ENCODE measurements at places on chromosomes 6 and 20. TPM values are rescaled to one million over a fixed set of nuclear protein-coding genes. Genes with fewer than 3 reads are reported as not detected.

GRCh38 chr6:28401172-28401571 lies 1.6 kb upstream of the ZSCAN12 start:
- DNase-seq, result no peak

- DNase-seq, result no peak
These were observed 246.6 kb downstream of the TBXT start for GRCh38 chr6:165920896-165921671.

GRCh38 chr20:46009816-46010215 lies 1.1 kb downstream of the MMP9 start:
- no peak for DNase-seq

DNA sequence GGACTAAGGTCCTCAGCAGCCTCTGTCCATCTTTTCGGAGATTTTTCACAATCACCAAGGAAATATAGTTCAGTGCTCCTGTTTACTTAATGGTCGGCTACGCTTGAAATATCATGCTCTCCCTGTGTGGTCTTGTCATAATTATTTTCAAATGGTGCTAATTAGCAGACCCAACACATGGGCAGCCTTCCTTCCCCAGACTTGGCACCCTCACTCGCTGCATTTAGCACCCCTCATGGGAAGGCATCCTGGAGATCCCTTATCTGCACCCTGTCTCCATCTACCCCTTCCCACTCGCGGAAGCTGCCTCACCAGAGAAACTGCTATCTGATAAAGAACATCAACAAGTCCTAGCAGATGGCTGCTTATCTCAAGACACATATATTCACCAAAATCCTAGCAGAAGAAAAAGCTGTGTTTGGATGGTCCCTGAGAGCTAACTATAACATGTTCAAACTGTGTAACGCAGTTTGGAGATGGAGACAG lies 131.0 kb upstream of the ESR1 start:
- no peak for DNase-seq

GRCh38 chr6:3163248-3163594 lies 5.9 kb upstream of the TUBB2A start:
- DNase-seq, result peak; percentile 45

DNA sequence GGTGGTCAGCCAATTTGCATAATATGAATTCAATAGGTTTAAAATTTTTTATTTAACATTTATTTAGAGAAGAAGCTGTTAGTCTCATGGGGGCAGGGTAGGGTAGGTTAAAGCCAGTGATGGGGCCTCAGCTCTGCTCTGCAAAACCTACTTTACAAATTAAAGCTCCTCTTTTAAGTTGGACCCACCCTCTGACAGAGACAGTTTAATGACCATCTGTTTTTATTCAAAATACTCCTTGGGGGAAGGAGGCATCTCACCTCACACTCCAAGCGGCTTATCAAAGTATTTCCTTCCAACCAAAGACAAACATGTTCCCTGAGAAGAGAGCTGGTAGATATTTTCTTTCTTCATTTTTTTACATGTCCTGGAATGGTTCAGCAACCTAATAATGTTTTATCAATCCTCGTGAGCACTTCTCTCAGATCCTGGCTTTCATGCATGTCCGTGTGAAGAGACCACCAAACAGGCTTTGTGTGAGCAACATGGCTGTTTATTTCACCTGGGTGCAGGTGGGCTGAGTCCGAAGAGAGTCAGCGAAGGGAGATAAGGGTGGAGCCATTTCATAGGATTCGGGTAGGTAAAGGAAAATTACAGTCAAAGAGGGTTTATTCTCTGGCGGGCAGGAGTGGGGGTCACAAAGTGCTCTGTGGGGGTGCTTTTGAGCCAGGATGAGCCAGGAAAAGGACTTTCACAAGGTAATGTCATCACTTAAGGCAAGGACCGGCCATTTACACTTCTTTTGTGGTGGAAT lies 184.7 kb downstream of the GJA1 start:
- no peak for DNase-seq

DNA sequence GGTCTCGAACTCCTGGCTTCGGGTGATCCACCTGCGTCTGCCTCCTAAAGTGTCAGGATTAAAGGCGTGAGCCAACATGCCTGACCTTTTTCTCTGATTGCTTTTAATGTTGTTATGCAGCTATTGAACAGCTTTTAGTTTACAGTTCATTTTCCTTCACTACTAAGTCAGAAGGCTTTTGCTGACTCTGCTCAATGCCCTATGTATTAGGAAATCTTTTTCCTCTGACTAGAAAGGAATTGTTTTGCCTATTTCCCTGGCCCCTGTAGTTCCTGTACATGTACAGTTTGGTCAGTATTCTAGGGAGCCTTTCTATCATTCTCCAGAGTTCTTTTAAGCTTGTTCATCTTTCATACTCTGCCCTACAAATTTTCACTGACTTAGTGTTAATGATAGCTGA lies 280.2 kb downstream of the CDKAL1 start:
- DNase-seq, result no peak

DNA sequence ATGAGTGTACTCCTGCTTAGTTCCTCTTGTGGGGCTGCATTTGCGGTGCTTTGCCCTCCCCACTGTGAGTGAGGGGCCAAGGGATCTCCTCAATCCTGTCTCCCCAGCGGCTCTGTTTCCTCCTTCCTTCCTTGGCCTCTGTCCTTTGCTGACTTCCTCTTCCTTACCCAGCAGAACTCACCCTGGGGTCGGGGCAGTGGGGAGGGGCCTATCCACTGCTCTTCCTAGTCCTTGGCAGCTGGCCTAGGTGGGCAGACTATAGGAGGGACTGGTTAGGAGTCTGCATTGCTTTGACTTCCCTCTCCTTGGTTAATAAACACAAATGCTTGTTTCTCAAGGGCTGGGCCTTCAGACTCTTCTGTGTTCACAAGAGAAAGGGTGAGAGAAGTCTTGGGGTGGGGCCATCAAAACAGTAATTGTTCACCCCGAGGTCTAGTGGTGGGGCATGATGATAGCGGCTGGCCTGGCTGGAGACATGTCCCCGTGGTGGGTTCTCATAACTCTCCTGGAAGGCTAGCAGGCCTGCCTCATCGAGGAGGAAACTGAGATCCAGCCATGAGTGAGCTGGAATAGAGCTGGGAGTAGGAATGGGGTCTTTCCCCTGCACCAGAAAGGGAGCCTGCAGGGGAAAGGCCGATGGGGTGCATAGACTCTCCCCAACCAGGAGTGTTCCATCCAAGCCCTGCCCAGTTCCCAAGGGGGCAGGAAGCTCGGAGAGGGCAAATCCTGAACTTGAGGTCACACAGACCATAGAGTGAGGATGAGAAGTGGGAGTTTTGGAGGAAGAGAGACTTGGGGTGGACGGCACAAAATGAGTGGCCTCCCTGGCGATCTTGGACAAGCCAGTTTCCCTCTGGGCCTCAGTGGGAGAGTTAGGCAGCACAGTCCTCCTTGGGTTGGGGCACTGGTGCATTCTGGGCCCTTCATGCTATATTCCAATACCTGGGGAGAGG lies 12.7 kb downstream of the FAM110A start:
- DNase-seq, result no peak

DNA sequence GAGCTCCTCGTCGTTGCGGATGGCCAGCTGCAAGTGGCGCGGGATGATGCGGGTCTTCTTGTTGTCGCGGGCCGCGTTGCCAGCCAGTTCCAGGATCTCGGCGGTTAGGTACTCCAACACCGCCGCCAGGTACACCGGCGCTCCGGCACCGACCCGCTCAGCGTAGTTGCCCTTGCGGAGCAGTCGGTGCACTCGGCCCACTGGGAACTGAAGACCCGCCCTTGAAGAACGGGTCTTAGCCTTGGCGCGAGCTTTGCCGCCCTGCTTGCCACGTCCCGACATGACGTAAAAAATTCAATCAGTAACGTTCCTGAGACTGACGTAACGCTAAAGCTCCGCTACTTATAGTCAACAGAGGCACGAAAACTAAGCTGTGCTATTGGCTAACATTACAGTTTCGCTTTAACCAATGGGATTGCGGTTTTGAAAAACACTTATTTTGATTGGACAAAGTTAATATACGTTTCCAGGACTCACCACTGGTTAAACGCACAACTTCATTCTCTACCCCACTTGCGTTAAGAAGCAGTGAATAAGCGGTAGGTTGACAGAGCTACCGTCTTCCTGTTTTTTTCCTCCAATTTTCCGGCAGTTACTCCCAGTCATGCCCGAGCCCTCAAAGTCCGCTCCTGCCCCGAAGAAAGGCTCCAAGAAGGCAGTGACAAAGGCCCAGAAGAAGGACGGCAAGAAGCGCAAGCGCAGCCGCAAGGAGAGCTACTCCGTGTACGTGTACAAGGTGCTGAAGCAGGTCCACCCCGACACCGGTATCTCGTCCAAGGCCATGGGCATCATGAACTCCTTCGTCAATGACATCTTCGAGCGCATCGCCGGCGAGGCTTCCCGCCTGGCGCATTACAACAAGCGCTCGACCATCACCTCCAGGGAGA lies 73.9 kb downstream of the OR2B2 start:
- DNase-seq, result peak; percentile 82

DNA sequence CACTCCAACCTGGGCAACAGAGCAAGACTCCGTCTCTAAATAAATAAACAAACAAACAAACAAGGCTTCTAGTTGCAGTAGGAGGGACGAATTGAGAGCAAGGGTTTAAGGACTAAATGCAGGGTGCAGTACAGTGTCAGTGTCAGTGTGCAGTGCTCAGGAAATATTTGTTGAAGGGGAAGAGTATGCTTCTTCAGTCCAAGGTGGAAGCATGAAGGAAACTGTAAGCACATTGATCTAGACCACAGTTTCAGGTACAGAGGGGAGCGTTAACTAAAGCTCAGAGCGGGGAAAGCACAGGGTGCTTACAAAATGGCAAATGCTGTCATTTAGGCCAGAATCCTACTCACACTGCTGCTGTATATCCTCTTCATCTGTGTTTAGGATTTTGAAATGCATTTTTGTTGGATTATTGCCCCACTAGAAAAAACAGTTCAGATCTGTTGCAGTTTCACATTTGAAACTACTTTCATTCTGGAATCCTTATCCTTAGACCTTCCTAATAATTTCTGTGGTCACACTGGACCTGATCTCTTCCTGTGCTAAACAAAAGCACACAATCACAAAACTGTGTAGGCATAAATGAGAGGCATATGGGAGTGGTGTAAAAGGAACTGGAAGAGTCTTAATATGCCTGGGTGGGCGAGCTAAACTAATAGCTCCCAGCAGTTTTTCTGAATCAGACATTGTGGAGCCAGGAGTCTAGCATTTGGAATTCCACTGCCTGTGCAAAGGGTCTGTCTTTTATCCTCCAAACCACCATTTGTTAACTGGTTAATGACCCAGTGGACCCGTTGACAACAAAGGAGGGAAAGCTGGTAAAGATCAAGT lies 41.4 kb downstream of the CBFA2T2 start:
- no peak for DNase-seq

GRCh38 chr20:5745416-5746030 lies 4.7 kb upstream of the SHLD1 start:
- DNase-seq, result no peak

- no peak for DNase-seq
These were observed 27.1 kb downstream of the CHMP4B start for GRCh38 chr20:33838035-33838864.

DNA sequence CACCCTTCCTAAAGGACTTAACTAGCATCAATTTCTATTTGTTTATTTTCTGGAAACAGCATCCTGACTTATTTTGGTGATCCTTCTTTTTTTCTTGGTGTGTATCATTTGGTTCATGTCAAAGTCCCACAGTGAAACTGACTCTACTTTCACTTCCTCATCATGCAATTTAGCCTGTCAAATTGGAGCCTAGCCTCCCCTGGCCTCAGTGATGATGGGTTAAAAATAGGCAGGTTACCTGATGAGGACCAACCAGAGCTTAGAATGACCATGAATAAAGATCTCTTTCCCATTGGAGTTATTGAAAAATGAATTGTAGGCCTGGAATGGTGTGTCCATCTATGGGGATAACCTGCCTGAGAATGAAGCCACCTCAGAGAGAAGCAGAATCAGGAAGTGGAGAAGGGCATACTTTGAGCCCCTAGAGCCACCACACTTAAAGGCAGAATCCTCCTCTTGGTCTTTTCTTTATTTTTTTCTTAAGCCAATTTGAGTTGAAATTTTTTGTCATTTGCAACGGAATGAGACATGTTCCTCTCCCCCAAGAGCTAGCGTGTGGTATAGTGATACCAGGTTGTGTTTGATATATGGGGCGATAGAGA lies 105.6 kb downstream of the BTBD3 start:
- DNase-seq, result no peak

DNA sequence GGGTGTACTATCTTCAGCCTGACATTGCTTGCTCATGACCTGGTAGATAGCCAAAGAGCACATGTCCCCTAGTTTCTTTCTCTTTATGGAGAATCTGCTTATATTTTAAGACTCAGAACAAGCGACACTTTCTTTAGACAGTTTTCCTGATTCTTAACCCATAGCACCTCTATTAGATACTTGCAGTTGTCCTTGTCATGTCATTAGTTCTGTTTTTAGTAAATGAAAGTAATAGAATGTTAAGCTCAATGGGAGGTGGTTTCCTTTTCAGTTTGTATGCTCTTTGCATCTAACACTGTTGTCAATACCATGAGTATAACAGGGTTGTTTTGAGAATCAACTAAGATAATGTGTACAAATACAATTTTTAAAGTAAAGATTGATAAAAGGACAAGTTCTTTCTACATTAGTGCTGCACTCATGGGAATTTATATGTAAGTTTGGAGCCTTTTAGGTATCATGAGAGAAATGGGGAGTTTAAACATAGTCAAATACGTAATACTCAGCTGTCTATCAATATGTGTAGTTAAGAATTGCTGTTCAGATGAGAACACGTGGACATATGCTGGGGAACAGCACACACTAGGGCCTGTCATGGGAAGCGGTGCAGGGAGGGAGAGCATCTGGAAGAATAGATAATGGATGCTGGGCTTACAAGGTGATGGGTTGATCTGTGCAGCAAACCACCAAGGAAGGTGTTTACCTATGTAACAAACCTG lies 124.3 kb downstream of the GRM1 start:
- DNase-seq, result no peak

- no peak for DNase-seq
These were observed 110.5 kb downstream of the RTN4IP1 start for GRCh38 chr6:106518748-106519147.

- DNase-seq, result no peak
These were observed 137.7 kb upstream of the AKAP12 start for GRCh38 chr6:151101816-151102694.

DNA sequence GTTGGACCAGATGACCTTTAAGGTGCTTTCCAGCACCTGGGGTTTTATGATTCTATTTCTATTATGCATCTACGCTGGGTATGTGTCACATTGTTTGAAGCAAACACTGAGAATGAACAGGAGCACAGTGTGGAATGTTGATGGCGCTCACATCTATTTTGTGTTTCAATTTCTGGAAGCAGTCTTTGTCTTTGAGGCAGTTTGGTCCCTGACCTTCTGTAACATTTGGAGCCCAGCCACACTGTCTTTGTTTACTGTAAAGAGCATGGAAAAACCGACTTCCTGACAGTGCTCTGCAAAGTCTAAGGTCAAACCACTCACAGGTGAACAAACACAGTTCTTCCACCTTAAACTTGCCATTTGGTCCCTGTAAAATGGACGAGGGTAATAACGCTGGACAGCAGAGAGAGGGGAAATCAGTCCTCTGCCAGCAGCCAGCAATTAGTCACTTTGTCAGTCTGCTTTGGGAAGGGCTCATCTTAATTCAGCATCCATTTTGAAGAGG lies 155.5 kb downstream of the PRL start:
- DNase-seq, result no peak

GRCh38 chr6:107098436-107099307 lies 16.6 kb downstream of the BEND3 start:
- DNase-seq, result no peak

TRAPPC3L gene
- not detected for total RNA-seq

PTGIS gene
- 9.4 TPM for total RNA-seq

TBC1D32 gene
- total RNA-seq, result 0.34 TPM

POLR1C gene
- 17.5 TPM for total RNA-seq

PACRG gene
- 1.1 TPM for total RNA-seq

SLC22A16 gene
- total RNA-seq, result not detected

Measured in psoas muscle (tissue), 8 donors.